ENCODE measurements at places on chromosomes 6 and 20.

GRCh38 chr6:166423781-166424180 is 41.0 kb upstream of the MPC1 start:
- DNase-seq: no peak

GRCh38 chr20:44504402-44505307 is 17.2 kb downstream of the SERINC3 start:
- no peak for DNase-seq

GRCh38 chr6:47135772-47136171 is 93.6 kb upstream of the ADGRF1 start:
- DNase-seq: no peak

GRCh38 chr20:57169162-57169561 is 97.3 kb downstream of the BMP7 start:
- DNase-seq: no peak

DNA sequence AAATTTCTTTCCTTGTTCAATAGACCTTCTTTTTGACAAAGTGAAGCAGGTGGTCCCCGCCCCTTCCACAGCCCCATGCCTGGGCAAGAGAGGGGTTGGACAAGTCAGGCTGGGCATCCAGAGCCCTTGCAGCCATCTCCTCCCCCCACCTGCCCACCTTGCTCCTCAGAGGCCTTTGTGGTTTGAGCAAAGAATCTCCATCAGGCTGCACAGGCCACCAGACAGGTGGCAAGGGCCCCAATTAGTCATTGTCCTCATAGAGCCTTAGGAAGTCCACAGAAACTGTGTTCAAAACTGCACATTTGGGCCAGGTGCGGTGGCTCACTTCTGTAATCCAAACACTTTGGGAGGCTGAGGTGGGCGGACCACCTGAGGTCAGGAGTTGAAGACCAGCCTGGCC is 1.5 kb upstream of the MAPK13 start:
- no peak for DNase-seq

GRCh38 chr6:170088582-170088955 is 202.3 kb downstream of the DLL1 start:
- DNase-seq: peak; percentile 10

- DNase-seq: no peak
These were observed 18.9 kb downstream of the TTBK1 start for GRCh38 chr6:43262000-43262779.

- no peak for DNase-seq
These were observed 27.3 kb downstream of the PRSS35 start for GRCh38 chr6:83539678-83540077.

DNA sequence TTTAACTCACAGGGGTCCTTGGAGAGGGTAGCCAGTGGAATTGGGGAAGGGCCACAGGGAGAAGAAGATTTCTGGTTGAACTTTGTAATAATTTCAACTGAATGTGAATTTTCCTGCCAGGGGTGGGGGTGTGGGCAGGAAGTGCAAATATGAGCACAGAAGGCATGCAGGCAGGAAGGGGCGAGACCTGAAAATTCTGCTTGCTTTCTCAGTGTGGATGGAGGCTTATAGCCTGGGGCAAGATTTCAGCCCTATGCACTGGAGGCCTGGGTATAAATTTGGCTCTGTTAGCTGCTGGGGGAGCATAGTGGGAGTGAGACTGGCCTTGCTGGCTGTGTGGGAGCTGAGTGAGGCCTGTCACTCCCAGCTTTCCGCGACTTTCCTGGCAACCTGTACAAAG is 54.4 kb downstream of the PERP start:
- no peak for DNase-seq

- DNase-seq: no peak
These were observed 5.6 kb upstream of the HECA start for GRCh38 chr6:139129284-139129683.

DNA sequence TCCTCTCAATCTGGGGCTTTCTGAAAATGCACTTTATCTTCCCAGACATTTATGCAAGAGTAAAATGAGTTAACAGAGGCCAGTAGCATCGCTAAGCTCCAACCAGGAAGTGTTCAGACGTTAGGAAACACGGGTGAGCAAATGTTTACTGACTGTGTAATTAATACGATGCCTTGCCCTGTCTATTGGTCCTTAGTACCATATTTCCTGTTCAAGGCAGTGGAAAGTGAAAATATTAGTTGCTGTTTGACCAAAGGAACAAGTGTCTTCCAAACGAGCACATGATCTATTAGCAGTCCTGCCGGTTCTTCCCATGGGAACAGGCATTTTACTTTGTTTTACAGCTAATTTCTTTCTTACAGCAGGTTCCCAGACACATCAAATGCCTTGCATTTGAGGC is 311.1 kb upstream of the JAG1 start:
- no peak for DNase-seq

- no peak for DNase-seq
These were observed 137.5 kb downstream of the GMPR start for GRCh38 chr6:16375843-16376242.

DNA sequence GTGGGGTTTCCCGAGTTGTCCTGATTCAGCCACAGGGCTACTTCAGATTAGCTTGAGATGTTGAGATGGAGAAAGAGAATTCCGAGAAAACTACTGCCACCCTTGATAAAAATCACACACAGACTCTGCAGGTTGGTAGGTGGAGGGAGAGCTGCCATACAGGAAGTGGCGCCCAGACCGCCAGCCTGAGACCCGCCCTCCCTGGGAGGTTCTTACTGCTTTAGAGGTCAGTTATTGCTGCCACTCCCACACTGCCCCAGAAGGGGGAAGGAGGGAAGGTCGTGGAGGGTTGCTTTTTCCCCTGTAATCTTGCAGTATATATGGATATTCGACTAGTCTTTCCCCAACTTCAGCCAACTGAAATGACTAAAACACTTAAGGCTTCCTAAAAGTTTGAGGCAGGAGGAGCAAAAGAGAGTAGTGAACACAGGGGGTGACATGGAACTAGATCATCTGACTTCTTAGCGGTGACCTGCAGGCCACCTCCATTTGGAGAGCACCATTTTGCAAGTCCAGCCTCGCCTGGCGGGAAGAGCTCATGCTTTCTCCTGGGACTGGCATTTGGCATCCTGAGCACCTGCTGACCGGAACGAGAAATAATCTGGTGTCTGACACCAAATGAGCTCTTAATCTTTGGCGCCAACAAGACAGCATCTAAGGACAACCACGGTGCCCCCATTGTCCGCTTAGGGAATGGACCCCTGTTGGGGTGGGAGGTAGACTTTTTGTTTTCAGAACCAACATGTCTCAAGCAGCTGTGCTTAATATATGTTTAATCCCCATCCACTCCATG is 35.7 kb upstream of the SLC22A1 start:
- DNase-seq: no peak

GRCh38 chr20:23115822-23116221 is 29.7 kb upstream of the CD93 start:
- peak; percentile 34 for DNase-seq

- peak; percentile 8 for DNase-seq
These were observed 202.5 kb upstream of the ASCC3 start for GRCh38 chr6:101083533-101084175.

- no peak for DNase-seq
These were observed 78.0 kb downstream of the COL21A1 start for GRCh38 chr6:56169366-56169765.

DNA sequence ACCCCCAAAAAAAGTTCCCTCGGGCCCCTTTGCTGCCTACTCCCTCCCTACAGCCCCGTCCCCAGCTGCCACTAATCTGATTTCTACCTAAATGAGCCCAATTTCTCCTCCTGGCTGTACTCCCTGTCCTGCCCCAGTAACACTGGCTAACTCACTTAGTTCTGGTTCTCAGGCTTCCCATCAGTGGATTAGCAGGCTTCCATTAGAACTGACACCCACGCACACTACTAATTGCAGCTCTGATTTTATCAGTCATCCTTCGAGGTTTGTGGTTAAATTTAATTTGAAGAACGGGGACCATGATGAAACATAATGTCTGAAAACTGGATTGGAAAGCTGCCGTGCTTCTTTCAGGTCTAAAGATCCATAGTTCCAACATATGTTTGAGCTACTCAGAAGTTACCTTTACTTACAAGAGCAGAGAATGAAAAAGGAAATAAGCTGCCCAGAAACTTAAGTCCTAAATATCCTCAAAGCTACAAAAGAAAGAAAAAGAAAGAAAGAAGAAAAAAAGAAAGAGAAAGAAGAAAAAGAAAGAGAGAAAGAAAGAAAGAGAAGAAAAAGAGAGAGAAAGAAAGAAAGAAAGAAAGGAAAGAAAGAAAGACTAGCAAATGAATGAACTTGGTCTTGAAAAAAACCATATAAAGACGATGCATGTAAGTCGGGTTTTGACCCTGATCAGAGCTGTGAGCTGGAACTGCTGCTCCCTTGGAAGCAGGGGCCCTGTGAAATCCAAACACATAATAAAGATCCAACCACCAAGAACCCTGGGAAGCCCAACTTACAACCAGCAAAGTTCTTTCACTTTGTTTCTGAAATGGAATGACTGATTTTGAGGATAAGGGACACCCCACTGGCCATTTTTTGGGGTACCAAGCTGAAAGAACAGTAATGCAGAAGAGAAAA is 51.7 kb downstream of the CNKSR3 start:
- DNase-seq: no peak

GRCh38 chr20:46917155-46917554 is 22.5 kb downstream of the EYA2 start:
- no peak for DNase-seq

- DNase-seq: no peak
These were observed 45.1 kb downstream of the KHDC1L start for GRCh38 chr6:73180076-73180738.

DNA sequence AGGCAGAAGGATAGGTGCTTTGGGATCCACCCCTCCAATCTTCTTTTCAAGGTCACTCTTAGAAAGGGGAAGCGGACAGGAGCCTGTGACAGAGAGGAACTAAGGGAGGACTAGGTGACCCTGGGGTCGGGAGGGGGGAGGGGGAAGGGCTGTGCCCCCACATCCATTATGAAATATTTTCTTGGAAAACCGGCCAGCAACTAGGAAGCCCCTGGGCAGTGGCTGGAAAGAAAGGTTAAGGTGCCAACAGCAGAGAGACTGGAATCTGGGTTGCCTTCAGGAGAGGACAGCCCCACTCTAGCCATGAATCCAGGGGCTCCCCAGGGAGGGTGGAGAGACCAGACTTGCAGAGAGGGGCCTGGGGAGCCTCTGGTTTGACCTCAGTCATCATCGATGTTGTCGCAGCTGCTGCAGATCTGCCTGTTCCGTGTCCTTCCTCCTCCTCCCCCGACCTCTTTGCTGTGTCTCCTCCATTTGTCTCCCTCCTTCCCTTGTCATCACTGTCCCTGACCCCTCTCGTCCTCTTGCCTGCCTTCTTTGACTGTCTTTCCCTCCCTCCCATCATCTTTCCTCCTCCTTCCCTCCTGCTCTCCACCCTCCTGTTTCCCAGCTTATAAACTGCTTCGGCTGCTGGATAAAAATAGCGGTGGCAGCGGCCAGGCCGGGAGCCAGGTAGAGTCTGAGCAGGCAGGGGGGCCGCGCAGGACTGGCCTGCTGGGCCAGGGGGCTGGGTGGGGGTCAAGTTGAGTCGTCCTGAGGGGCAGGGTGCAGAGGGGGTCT is 3.2 kb downstream of the SLC29A1 start:
- no peak for DNase-seq

GRCh38 chr20:19370076-19371075 is 157.9 kb downstream of the SLC24A3 start:
- DNase-seq: no peak

- no peak for DNase-seq
These were observed 140.0 kb upstream of the RNF217 start for GRCh38 chr6:124822204-124822613.

DNA sequence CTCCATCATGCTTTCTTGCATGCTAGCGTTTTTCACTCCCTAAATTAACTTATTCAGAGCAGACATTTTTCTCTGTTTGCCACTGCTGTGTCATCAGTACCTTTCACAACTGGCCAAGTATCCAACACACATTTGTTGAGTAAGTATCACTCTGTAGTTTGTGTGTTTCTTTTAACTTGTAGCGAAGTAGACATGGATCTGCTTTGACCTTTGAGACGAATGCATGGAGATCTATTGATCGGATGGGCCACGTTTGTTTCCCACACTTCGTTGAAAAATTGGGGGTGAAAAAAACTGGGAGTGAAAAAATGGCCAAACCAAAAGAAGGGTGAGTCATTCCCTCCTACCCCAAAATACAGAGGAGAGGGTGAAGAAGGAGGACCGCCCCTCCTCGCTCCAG is 12.9 kb upstream of the SLC9A8 start:
- DNase-seq: no peak

GRCh38 chr20:48460681-48461080 is 367.1 kb downstream of the PREX1 start:
- no peak for DNase-seq

DNA sequence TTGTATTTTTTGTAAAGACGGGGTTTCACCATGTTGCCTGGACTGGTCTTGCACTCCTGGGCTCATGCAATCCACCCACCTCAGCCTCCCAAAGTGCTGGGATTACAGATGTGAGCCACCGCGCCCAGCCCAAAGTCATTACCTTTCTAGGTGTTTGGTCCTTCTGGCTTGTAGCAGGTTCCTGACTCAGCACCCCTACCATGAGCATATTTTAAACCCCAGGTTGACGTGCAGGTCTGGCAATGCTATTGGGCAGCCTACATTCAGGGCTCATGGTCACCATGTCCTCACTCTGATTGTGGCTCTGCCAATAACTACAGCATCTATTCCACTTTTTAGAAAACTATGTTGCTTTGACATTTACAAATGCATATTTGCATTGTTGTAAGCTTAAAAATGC is 59.4 kb downstream of the IPCEF1 start:
- no peak for DNase-seq

DNA sequence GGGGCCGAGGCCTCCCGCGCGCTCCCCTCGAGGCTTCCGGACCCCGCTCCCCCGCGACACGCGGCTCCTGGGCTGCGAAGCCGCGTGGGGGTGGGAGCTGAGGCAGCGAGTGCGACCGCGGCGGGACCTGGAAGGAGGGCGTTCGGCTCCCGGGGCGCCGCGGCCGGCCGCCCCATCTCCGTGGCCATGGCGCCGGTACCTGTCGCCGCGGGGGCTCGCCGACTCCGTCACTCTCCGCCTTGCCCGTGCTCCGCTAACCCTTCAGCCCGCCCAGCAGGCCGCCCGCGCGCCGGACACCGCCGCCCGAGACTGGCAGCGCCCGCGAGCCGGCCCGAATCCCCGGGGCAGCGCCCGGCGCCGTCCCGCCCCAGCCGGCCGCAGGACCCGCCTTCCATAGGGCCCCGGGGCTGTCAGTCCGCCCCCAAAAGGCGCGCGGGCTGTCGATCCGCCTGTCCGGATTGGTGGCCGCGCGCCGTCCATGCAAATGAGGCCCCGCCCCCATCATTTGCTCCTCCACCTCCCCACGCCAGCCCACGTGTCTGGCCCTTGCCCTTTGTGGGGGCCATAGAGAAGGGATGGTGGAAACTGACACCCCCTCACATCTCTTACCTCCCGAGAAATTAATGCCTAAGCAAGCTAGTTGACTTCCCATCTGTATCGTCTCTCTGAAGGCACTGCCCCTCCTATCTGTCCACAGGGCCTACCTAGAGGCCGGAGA is at the start of gene FKBP5:
Gene FKBP5, minus strand, starts transcription at position 311 of the 718 bp plus-strand sequence. CDS start 46,091 bp downstream, outside the sequence.
- peak; percentile 96 for DNase-seq

DNA sequence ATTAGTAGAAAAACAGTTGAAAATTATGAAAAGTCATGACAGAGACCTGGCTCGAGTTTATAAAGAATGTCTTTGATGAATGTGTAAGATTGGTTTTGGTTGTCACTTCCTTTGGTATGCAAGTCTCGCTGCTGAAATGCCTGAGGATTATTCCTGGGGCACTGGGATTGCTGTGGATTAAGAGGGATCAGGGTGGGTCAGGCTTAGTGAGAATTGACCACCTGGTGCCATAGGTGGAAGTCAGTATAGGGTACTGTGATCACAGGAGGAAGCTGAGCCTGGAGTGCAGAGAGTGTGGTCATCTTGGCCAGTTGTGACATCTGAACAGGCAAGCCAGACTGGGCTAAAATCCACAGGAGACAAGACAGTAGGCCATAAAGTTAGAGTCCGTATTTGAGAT is 34.9 kb downstream of the CEP43 start:
- DNase-seq: no peak

GRCh38 chr20:49712996-49713752 is 504 bp downstream of the B4GALT5 start:
- peak; percentile 36 for DNase-seq

All from activated CD4-positive, alpha-beta T cell treated with anti-CD3 and anti-CD28 coated beads, Interleukin-10, Interleukin-2, amounts not matched to agents 100 ng/mL and 50 ng/mL, durations not matched to agents 16 hours and 8 hours (primary cell).